Epithelial cell of alveolus of lung (primary cell): ENCODE measurements at places on chromosomes 2 and 18. TPM values are rescaled to one million over a fixed set of nuclear protein-coding genes. Genes with fewer than 3 reads are reported as not detected.

Gene TRIM43
- total RNA-seq: not detected in 2 replicates

Gene INPP1
- 12.2 and 18.0 TPM in 2 replicates for total RNA-seq

Gene STK11IP
- 15.4 and 15.7 TPM in 2 replicates for total RNA-seq

Gene PRSS56
- total RNA-seq: 0.48 TPM in 1 of 2 replicates, not detected in the other

Gene SETBP1
- total RNA-seq: 1.8 and 10.4 TPM in 2 replicates

Gene GKN1
- not detected in 2 replicates for total RNA-seq

Gene IL1F10
- total RNA-seq: not detected in 2 replicates

Gene FAP
- total RNA-seq: 15.5 and 118 TPM in 2 replicates

Gene GALNT5
- 5.3 and 7.6 TPM in 2 replicates for total RNA-seq

Gene CCDC85A
- 0.78 TPM in 1 of 2 replicates, not detected in the other for total RNA-seq

Gene ITPRID2
- total RNA-seq: 111 and 115 TPM in 2 replicates

Gene MDH1B
- 0.26 and 1.3 TPM in 2 replicates for total RNA-seq

Gene PPP1CB
- total RNA-seq: 103 and 131 TPM in 2 replicates

Gene PROM2
- 0.72 and 1.0 TPM in 2 replicates for total RNA-seq

Gene IFIH1
- total RNA-seq: 6.4 and 6.9 TPM in 2 replicates

Gene ADGRF3
- total RNA-seq: not detected in 2 replicates

Gene RSAD2
- total RNA-seq: 1.4 TPM in 1 of 2 replicates, not detected in the other

Gene MGAT4A
- 0.39 and 0.56 TPM in 2 replicates for total RNA-seq

Gene CAPN14
- total RNA-seq: 0.08 TPM in 1 of 2 replicates, not detected in the other

Gene GPR155
- total RNA-seq: 1.6 and 2.2 TPM in 2 replicates

Gene CYS1
- total RNA-seq: 0.39 TPM in 1 of 2 replicates, not detected in the other

Gene HOXD1
- not detected in 2 replicates for total RNA-seq

Gene EFR3B
- 0.40 and 0.78 TPM in 2 replicates for total RNA-seq

Gene IL18R1
- 3.1 and 57.0 TPM in 2 replicates for total RNA-seq

Gene INHBB
- total RNA-seq: 0.32 TPM in 1 of 2 replicates, not detected in the other

Gene PRR30
- not detected in 2 replicates for total RNA-seq

Gene FEV
- total RNA-seq: not detected in 2 replicates

Gene FAM124B
- total RNA-seq: 0.16 and 0.26 TPM in 2 replicates

Gene NEUROD1
- total RNA-seq: not detected in 2 replicates

Gene KCNJ3
- not detected in 2 replicates for total RNA-seq

Gene CPO
- total RNA-seq: not detected in 2 replicates
